ENCODE measurements at places on chromosomes 1 and 21.

GRCh38 chr1:30976143-30976542 is 67.6 kb upstream of the SDC3 start:
- DNase-seq, result no peak

DNA sequence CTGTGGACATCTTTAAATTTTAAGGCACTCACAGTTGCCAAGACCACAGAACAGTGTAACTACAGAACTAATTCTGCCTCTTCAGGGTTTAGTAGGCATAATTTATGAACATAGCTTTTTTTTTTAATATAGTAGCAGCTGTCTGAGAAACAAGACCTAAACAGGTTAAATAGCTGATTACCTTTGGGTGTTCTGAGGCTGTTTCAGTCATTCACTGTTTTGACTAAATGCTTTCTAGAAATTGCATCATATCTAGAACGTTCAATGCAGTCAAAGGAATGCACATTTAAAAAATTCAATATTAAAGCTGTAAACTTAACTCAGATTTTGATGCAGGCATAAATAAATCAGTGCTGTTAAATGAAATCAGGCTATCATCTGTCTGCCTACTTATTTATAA is 101.6 kb downstream of the BRINP3 start:
- DNase-seq, result no peak

DNA sequence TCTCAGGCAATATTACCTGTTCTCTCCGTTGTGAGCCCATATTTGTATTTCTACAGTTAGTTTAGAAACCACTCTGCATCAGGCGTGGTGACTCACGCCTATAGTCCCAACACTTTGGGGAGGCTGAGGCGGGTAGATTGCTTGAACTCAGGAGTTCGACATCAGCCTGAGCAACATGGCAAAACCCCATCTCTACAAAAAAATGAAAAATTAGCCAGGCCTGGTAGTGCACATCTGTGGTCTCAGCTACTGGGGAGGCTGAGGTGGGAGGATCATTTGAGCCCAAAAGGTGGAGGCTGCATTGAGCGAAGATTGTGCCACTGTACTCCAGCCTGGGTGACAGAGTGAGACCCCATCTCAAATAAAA is 19.7 kb upstream of the ID3 start:
- DNase-seq, result no peak

- no peak for DNase-seq
Observed at GRCh38 chr21:45351526-45352275, 53.3 kb upstream of the COL18A1 start.

- no peak for DNase-seq
Observed at GRCh38 chr1:151545542-151545941, 5.4 kb downstream of the TUFT1 start.

- DNase-seq, result no peak
Observed at GRCh38 chr1:54363925-54364324, 42.3 kb downstream of the SSBP3 start.

DNA sequence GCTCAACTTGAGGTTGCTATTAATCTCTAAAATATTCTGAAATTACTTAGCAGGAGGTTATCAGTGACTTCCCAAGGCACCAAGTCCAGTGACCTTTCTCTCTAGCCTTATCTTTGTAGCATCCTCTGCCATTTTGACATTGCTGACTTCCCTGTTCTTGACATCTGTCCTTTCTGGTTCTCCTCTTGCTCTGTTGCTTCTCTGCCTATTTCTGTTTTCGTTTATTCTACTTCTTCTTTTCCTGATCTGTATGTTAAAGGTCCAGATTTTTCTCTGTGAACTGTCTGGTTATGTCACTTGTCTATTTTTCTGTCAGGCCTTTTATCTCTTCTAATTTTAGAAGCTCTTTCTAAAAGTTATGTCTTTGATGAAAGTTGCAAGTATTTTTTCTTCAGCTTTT is 178.8 kb downstream of the VPS13D start:
- no peak for DNase-seq

DNA sequence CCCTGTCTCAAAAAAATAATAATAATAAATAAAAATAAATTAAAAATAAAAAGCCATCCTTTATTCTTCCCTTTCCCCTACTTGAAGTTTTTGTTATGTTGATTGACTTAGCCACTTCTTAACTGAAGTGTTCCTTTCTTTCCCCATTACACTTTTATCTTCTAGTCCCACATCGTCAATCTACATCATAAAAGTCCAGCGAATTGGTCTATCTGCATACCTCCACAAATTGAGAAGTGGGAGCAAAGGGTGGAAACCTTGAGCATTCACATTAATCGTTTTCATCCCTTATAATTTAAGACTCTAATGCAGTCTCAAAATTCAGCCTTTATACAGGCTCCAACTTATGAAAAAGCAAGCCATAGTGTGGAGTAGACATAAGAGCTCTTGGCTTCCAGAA is 6.5 kb upstream of the ZYG11A start:
- no peak for DNase-seq

- no peak for DNase-seq
Observed at GRCh38 chr1:200415789-200416593, 6.2 kb upstream of the ZNF281 start.

DNA sequence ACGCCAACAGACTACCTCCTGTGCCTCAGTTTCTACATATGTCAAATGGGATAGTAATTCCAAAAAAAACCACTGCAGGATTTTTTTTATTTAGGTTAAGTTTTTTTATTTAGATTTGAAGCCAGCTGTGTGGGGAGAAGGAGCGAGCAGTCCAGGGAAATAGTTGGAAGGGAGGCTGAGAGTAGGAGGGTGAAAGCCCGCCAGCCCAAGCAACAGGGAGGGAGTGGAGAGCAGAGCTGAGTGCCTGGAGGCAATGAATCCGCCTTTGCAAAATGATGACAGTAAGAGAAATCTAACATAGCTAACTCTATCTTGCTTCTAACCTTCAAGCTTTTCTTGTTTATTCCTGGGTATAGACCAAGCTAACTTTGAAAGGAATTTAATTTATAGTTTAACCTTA is 15.6 kb upstream of the C1orf198 start:
- no peak for DNase-seq

All from NCI-H1436 (cell line).